ENCODE measurements at places on chromosomes 5 and 9.

DNA sequence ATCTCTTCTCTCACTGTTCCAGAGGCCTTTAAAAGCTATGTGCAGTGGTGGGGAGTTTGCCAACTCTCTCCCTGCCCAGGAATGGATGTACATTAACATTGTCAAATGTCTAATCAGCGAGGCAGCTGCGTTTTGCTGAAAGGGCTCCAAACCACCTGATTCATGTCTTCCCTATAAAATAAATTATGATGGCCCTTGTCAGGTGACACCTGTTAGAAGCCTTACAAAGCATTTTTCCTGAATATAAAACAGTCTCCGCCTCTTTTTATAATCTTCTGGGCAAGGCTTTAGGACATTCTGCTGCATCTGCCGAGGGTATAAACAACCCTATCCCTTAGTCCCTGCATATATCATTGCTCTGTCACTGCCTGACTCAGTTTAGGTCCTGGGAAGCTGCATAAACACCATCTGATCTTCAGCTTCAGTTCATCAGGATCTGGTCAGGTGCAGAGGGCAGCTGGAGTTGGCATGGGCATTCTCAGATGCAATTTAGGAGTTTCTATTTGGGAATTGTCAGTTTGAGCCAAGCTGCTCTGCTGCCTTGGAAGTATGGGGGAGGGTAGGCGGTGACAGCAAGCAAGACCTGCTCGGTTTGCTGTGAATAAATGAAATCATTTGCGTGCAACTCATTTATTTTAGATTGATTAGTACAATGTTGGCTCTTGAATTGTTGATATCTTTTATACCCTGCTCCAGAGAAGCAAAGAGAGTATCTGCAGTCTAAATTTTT is 103.5 kb downstream of the ACER2 start:
- no peak for DNase-seq

- DNase-seq: no peak
These were observed 70.3 kb downstream of the INIP start for GRCh38 chr9:112647596-112647995.

- no peak for DNase-seq
These were observed 232.8 kb downstream of the MAN2A1 start for GRCh38 chr5:109922381-109922995.

- DNase-seq: no peak
These were observed 12.7 kb downstream of the ABLIM3 start for GRCh38 chr5:149153751-149154610.

DNA sequence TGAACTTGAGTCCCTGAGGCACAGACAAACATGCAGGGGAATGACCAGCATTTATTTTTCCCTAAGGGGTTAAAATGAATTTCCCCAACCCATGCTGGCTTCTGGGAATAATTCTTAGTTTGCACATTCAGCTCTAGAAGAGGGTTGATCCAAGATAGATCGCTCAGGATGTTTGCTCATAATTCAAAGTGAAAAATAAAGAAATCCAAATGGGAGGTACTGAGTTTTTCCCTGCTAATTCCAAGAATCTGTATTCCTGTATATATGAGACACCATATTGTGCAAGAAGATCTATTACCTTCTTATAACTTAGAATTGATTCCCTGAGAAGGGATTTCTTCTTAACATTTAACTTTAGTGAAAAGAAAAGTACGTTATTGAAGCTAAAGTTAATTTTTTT is 96.2 kb downstream of the VCAN start:
- no peak for DNase-seq

DNA sequence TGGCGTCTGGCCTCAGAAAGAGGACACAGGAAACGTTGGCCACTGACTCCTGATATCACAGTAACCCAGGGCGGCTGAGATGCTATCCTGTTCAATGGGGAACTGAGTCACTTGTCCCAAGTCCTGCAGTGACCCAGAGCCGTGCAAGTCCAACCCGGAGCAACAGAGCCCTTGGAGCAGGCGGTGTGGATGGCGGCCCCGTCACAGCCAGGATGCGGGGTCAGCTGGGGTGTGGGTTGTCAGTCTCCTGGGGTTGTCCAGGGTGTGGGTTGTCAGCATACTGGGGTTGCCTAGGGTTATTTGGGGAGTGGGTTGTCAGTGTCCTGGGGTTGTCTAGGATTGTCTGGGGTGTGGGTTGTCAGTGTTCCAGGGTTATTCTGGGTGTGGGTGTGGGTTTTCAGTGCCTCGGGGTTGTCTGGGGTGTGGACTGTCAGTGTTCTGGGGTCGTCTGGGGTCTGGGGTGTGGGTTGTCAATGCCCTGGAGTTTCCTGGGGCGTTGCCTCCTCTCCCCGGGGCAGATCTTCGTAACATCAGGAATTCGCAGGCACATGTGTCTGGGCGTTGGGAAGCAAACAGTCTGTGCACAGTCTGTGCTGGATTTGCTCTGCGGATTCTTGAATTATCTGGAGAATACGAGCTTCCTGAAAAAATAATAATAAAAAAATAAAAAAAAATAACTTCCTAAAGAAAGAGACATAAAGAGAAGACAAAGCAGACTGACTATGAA is 257.5 kb downstream of the PARP8 start:
- DNase-seq: no peak

GRCh38 chr5:124457101-124457500 is 289.3 kb downstream of the ZNF608 start:
- no peak for DNase-seq

GRCh38 chr9:7104625-7105024 is 346.9 kb downstream of the KDM4C start:
- DNase-seq: no peak

DNA sequence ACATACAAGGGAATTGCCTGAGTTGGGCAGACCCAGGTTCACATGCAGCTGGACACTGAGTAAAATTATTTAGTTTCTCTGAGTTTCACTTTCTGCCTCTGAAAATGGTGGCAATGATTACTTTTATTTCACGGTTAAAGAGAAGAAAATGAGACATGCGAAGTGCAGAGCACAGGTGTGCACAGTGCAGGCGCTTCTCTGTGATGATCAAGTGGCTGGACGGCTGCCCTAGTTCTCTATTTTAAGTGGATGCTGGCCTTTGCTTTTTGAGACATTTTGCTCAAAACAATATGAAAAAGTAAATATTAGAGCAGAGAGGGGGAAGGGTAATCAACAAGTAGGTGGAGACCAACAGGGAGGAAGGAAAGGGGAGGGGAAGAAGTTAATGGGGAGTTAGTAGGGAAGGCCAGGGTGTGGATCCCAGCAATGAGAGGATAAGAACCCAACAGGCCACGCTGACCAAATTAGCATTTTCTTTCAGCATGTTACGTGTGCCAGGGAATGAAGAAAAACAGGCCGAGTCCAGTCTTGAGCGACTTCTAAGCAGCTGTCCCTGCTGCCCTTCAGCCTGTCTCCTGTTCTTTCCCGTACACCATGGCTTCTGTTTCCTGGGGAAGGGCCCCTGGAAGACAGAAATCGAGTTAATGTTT is 16.1 kb downstream of the SNX18 start:
- DNase-seq: no peak

- peak; percentile 32 for DNase-seq
These were observed 81.7 kb downstream of the ADAMTS2 start for GRCh38 chr5:179263391-179264052.

DNA sequence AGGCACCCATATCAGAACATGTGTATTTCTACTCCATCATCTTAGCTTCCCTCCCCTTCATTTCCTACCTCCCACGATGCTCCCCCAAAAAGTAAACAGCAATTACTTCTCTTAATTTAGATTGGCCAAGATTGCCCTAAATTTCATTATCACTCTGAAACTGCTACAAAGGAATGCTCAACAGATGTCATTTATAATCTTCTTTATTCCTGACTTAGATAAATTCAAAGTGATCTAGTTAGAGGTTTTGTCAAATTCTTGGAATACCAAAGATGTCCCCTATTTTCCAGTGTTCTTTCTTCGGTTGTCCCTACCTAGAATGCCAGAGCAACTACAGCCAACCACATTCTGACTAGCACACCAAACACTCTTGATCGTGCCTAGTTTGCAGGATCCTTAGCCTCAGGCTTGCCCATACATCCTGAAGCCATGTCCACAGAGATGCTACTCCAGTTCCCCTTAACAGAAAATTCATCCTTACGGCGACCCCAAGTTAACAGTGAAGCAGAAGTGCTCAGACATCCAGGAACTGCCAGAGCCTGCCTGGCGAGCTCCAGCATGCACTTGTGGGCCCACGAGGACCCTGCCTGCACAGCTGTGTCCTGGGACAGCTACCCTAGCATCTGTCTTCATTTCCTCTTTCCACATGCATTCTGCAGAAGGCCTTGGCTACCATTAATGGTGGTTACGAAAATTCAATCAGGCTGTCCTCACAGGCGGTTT is 31.6 kb downstream of the DAP start:
- DNase-seq: no peak

DNA sequence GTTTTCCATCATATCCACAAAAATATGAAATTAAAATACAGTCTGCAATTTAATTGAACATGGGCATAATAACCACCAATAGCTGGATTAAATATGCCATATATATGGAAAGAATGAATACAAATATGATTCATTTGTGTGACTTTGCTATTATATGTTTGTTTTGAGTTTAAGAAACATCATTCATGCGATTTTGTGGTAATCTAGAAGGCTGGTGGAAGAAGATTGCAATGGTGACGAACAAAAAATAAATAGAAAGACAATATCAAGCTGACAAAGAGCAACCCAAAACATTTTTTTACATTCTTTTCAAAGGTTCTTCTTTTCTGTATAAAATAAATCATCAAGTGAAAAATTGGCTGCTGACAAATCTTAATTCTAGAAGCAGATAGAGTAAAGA is 610.0 kb downstream of the MAT2B start:
- no peak for DNase-seq

- DNase-seq: peak; percentile 96
These were observed 13.3 kb downstream of the RPS14 start for GRCh38 chr5:150436141-150436680.

- DNase-seq: no peak
These were observed 73.4 kb upstream of the MELK start for GRCh38 chr9:36499174-36499890.

DNA sequence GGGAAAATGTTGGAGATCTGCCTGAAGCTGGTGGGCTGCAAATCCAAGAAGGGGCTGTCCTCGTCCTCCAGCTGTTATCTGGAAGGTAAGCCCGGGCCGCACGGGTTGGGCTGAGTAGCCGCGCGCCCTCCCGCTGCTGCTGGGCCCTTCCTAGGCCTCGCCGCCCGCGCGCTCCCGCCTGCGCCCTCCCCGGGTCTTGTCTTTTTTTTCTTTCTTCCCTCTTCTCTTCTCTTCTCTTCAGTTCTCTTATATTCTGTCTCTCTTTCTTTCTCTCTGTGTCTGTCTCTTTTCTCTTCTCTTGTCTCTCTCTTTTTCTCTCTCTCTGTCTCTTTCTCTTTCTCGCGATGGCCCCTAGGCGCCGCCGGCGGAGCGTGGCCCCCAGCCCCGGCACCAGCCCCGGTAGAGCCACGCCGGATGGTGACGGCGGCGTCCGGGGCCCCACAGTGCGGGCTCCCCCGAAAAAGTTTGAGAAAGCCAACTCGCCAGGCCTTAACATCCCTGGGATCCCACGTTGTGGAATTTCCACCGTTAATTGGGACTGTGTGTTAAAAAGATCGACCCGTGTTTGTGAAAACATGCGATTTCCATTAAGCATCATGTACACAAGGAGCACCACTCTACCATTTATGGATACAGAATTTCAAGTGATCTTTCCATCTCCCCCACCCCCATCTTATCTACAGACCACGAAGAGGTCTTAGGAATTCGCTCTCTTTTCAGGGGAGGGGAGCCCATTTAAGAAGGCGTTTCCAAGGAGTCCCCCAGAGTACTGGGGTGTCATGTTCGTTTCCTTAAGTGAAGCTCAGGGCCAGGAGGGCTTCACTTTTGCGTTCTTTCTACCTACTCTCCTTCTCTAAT is 616 bp downstream of the ABL1 start:
- DNase-seq: peak; percentile 73

GRCh38 chr5:74736759-74737158 is 30.2 kb downstream of the GFM2 start:
- DNase-seq: no peak

DNA sequence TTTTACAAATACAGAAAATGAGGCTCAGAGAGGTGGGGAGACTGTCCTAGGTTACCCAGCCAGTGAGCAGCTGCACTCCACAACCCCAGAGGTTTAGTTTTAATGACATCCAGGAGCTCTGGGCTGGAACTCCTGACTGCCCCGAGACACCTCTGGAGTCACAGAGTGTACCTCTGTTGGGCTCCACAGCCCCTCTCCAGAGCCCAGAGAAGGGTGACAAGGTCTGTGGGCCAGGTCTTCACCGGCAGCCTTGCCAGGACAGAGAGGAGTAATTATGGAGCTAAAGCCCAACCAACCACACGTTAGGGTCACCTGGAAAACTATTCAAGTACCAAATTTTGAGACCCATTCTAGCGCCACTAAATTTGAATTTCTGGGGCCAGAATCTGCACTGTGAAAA is 11.1 kb downstream of the CDX1 start:
- no peak for DNase-seq

DNA sequence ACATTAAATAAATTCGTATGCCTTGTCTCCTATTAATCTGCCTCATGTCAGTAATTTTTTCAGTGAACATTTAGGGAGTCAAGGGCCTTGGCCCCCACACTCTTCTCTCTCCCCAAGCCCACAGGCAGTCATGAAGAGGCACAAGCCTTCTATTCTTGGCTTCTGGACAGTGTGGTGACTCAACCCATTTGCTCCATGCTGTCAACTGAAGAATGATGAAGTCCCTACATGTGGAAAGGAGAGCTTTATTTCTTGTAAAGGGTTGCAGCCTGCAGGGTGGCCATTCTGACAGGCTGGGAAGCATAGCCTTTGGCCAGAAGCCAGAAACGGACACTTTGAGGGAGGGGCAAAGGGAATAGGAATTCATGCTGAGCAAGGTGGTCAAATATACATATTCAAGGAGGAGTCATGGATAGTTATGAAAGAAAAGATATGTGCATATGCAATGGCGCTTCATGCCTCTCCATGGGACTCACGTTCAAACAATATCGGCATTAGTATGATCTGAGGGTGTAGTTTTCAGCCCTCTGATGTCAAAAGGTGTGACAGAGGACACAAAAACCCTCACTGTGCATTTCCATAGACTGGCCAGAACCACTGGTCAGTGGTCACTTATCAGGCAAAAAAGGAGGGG is 31.3 kb downstream of the ANKRA2 start:
- DNase-seq: no peak

DNA sequence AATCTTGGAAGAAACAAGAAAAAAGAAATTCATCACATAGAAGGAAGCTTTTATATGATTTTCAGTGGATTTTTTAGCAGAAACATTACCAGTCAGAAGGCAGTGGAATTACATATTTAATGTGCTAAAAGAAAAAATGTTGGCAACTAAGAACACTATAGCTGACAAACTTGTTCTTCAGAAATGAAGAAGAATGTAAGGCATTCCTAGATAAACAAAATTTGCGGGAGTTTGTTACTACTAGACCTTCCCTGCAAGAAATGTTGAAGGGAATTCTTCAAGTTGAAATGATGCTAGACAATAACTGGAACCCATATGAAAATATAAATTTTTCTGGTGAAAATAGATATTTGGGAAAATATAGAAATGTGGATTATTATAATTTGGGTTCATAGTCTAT is 718.3 kb upstream of the GRAMD2B start:
- DNase-seq: no peak

- no peak for DNase-seq
These were observed 90.7 kb upstream of the NR3C1 start for GRCh38 chr5:143494162-143494561.

Data from activated CD8-positive, alpha-beta memory T cell treated with anti-CD3 and anti-CD28 coated beads for 24 hours (primary cell).